T-helper 17 cell (primary cell): ENCODE measurements at places on chromosomes 5 and 9.

DNA sequence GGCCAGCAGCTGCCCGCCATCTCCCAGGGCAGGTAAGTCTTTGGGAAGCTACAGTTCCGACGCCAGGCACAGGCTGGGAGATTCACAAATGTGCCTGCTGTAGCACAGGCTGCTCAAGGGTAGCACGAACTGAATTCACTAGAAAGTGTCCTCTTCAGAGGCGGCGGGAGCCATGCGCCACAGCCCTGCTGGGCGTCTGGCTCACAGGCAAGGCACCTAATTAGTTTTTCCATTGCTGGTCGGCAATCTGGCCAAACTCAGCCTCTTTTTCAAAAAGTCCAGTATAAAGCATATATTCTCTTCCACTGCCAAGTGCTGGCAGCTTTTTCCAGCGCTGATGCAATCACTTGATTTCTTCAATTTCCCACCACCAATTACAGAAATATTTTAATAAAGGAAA, 128.9 kb upstream of the RAPGEF1 start:
- DNase-seq, result no peak

DNA sequence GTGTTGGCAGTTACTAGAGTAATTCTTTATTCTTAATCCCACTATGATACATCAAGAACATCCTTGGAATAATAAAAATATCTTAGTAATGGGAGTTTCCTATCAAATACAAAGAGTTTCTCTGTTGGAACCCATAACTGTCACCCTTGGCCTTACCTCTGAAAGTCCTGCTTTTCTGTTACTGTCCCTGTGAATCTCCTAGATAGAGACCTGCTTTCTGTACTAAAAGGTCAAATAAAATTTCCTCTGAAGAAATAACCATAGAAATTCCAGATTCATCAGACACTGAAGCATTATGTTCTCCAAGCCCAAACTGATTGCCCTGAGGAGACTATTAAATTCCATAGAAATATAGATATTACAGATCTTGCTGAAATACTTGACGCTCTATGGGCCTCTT, 63.0 kb downstream of the KCNV2 start:
- no peak for DNase-seq

- no peak for DNase-seq
Observed at GRCh38 chr9:124278054-124278540, 20.3 kb downstream of the NEK6 start.

GRCh38 chr9:136826703-136827582, 15.3 kb upstream of the AJM1 start:
- no peak for DNase-seq

DNA sequence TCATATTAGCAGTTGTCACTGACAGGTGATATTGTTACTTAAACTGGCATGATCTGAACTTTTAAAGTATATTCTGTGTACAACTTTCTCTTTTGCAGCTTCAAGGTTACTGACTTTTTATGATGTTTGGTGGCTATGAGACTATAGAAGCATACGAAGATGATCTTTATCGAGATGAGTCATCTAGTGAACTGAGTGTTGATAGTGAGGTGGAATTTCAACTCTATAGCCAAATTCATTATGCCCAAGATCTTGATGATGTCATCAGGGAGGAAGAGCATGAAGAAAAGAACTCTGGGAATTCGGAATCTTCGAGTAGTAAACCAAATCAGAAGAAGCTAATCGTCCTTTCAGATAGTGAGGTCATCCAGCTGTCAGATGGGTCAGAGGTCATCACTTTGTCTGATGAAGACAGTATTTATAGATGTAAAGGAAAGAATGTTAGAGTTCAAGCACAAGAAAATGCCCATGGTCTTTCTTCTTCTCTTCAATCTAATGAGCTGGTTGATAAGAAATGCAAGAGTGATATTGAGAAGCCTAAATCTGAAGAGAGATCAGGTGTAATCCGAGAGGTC, 5.9 kb downstream of the ZCCHC7 start:
- DNase-seq, result no peak

DNA sequence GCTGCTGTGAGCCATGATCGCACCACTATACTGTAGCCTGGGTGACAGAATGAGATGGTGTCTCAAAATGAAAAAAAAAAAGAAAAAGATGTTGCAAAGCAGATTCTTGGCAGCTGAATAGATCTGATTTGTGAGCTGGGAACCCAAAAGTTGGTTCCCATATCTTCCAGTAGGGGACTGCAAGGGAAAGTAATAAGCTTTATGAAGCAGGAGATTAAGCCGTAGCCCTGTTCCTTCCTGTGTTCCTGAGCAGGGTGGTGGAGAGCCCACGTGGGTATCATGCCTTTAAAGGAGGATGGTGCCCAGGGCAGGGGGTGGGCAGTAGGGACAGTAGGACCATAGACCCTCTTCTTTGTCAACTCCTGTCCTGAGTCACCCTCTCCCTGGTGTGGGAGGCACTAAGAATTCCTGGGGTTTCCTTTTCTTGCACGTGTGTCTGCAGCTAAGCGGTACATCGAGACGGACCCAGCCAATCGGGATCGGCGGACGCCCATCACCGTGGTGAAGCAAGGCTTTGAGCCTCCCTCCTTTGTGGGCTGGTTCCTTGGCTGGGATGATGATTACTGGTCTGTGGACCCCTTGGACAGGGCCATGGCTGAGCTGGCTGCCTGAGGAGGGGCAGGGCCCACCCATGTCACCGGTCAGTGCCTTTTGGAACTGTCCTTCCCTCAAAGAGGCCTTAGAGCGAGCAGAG, 37.9 kb downstream of the STOM start:
- DNase-seq, result no peak

DNA sequence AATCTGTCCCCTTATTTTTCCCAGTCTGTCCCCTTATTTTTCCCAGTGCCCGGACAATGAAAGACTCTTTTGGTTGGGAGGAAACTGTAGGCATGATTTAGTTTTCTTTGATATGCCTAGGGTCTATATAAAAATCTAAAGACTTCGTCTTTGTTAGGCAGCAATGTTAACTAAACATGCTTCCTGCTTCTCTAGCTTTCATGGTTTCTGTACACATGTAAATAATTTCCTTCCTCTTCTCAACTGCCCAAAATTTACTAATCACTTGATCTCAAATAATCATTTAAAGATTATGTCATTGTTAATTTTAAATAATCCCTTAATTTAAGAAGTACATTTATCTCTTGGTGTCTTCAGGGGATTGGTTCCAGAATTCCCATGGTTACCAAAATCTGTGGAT, 47.8 kb upstream of the RAPGEF6 start:
- DNase-seq, result no peak

DNA sequence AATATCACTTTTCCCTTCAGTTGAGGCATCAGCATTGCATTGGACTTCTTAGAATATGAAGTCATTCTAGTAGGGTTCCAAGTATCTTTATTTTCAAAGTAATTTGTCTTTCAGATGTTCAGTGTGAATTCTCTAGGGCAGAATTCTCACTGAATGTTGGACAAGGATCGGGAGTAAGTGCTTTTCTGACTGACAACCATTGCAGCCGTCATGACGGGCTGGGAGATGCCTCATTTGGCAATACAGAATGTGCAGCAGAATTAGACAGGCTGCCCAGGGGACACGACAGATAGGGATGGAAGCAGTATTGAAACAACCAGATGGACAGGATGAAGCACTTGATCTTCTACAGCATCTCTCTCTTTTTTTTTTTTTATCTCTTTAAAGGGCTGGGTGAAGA, 129.0 kb downstream of the ICE1 start:
- no peak for DNase-seq

- DNase-seq, result no peak
Observed at GRCh38 chr5:172622091-172623046, 18.7 kb upstream of the NEURL1B start.

DNA sequence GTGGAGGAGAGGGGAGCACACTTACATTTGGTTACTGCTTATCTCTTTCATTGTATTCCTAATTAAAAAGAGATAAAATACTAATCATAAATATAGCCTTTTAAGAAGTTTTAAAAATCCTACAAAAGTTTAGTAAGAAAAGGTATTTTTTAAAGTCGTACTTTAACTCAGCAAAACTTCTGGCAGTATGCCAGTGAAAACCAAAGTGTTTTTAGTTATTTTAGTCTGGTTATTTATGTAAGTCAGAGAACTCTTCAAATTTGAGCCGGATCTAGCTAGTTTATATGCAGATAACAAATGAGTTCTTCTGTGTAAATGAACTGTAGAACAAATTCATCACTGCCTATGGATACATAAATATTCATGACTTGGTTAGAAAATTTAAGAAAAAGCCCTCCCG, 36.5 kb upstream of the ANKDD1B start:
- DNase-seq, result no peak

GRCh38 chr9:113370806-113371325, 5.9 kb downstream of the HDHD3 start:
- DNase-seq, result no peak

- DNase-seq, result no peak
Observed at GRCh38 chr9:88531920-88532698, 2.9 kb upstream of the NXNL2 start.

DNA sequence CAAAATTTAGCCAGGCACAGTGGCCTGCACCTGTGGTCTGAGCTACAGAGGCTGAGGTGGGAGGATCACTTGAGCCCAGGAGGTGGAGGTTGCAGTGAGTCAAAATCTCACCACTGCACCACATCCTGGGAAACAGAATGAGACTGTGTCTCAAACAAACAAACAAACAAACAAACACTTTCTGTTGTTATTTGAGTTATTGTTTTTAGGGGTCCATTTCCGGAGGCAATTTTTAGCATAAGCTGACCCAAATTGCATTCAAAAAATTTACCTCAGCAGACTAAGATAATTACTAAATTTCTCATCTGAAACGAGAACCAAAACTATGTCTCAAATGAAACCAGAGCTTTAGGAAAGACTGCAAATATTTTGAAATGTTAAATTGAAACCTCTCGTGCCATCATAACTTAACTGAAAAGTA, 1485.1 kb downstream of the EFNA5 start:
- no peak for DNase-seq

- no peak for DNase-seq
Observed at GRCh38 chr9:33041432-33042188, 16.5 kb downstream of the DNAJA1 start.

DNA sequence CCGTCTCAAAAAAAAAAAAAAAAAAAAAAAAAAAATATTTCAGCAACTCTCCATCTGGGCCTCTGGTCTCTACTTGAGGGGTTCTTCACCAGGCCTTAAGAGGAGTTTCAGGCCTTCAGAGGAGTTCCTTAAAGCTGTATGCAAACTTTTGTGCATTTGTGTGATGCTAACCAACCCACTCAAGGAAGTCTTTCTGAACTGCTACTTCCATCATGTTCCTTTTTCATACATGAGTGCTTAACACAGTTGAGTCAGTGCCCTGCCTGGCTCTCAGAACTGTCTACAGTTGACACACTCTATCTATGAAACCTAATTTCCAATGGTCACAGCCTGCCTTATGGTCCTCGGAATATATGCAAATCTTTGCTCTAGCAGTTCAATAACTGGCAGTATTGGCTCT, 146.5 kb downstream of the MEF2C start:
- no peak for DNase-seq

DNA sequence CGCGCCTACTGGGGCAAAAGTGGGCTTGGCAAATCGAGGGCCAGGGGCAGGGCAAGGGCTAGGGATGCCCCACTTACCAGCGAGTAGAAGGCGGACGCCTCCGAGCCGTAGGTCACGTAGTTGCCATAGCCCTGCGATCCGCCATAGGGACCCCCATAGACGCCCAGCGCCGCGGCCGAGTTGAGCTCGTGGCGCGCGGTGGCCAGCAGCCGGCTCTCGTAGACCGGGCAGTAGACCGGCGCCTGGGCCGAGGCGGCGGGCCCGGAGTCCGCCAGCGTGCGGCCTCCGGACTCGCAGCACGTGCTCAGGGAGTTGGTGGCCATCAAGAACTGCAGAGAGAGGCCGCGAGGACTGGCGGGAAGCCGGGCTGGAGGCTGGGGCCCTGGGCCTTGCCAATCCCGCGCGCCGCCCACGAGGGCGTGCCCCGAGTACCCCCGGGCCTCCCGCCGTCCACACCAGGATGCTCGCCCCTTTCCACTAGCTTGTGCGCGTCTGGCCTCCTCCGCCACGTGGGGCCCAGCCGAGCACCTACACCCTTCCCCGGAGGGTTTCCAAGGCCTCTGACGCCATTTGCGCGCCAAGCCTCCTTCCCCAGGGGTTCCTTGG, 891 bp downstream of the IRX4 start:
- DNase-seq, result no peak

DNA sequence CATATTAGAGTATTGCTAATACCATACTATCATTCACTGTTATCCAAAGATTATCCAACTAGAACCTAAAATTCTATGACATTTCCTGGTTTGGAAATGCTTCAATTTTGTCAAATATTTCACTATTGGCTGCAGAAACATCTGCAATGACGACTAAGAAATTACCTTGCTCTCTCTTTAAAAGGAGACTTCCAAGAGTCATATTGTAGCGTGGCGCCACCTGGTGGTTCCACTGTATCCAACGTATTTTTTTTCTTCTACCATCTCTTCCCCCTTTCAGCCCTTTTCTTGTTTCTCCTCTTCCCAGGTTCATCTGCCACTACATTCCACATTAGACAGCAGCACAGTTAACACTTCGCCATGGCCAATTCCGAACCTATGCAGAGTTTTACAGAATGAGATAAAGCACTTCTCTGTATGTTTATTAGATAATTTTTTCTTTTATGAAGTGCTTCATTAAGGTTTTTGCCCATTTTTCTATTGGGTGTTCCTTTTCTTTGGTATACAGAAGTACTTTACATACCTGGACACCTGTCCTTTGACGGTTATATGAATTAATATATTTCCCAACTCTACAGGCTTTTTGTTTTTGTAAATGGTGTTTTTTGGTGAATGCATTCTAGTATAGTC, 153.5 kb downstream of the CDC42SE2 start:
- peak; percentile 67 for DNase-seq

GRCh38 chr5:141403387-141403786, 809 bp downstream of the PCDHGA9 start:
- DNase-seq, result no peak

DNA sequence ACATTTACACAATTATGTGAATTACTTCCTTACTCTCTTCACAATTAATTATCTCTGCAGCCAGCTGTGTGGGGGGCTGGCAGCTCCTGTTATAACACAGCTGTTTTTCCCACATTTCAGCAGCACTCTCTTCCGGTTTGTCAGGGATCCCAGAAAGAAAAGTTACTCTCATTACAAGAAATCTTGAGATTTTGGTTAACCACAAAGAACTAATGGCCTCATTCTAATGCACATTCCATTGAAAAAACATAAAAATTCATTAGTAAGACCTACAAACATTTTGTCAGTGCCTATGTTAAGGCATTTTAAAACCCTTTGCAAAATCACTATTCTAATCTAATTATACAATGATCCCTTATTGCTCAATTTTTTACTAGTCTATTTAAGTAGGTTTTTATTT, 64.1 kb downstream of the PDE4D start:
- no peak for DNase-seq

- no peak for DNase-seq
Observed at GRCh38 chr5:68734781-68735180, 359.0 kb upstream of the SLC30A5 start.

GRCh38 chr5:90434116-90434714, 24.7 kb upstream of the CETN3 start:
- DNase-seq, result peak; percentile 12

GRCh38 chr5:137308311-137308710, 190.8 kb downstream of the SPOCK1 start:
- no peak for DNase-seq

GRCh38 chr9:69643098-69643497, 29.1 kb downstream of the APBA1 start:
- no peak for DNase-seq

- DNase-seq, result peak; percentile 66
Observed at GRCh38 chr5:177309351-177310191, 2.1 kb downstream of the MXD3 start.

GRCh38 chr5:176948458-176948857, 49.3 kb upstream of the HK3 start:
- no peak for DNase-seq
